ENCODE measurements at places on chromosomes 3 and 15.

DNA sequence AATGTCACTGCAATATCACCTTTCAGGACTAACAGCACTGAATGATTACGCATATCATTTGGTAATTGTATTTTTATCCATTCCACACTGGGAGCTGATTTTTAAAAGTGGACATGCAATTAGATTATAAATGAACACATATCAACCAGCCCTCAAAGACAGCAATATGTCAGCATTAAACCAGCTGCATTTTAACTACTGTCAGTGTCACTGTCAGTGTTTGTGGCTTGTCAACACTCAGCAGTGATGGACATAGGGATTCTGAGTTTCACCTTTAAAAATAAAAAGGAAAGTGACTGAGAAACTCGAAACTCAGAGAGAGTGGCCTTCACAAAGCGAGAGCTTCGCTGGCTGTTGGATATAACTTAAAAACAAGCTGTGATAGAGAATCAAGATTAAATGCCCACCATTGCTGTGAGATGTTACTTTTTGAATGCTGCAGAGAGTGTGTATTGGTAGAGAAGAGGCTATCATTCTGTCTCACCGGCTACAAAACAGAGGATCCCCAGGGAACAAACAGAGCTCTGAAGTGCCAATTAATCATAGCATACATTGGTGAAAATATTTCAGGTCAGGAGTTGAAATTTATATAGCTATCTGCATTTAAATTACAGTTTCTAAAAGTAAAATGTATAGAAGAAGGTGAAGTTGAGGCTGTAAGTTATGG, 635.8 kb downstream of the SQOR start:
- DNase-seq, result no peak

- DNase-seq, result no peak
These were observed 526.8 kb upstream of the TBL1XR1 start for GRCh38 chr3:177724020-177724638.

- DNase-seq, result no peak
These were observed 14.0 kb upstream of the KLF15 start for GRCh38 chr3:126371096-126371705.

DNA sequence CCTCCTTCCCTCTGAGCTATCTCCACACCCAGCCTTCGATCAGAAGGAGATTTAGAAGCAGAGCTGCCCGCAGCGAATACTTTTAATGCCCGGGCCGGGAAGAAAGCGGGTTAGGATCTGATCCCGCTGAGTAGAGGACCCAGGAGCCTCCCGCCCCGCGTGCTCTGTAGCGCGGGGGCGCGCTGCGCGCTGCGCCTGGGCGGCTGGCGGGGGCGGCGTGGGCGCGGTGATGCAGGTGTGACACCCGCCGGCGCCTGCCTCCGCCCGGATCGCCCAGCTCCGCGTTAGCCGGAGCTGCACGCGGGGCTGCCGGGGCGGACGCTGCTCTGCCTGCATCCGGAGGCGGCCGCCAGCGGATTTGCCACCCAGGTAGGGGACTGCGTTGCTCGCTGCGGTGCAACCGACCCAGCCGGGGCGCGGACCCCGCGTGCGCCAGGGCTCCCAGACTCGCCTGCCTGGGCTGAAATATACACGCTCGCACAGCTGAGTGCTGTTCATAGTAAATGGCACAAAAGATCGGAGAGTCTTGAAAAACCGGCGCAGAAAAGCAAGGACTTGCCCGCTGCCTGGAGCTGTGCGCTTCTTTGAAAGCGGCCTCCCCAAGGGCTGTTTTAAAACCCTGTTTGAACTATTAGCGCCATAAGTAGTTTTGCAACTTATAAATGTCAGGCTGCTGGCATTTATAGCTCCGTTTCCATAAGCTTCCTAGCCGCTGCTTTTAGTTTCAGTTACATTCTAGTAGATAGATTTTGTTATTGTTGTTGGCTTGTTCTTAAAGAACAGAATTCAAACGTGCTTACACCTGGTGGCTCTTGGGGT, at the start of gene SV2B:
Gene SV2B, plus strand, starts transcription at position 263 of the 819 bp plus-strand sequence. CDS start 126,007 bp downstream, outside the sequence.
- DNase-seq, result peak; percentile 72

GRCh38 chr3:14235912-14236295, 57.3 kb downstream of the LSM3 start:
- DNase-seq, result no peak

GRCh38 chr15:74208901-74209559, 6.4 kb upstream of the STRA6 start:
- no peak for DNase-seq

All from activated CD8-positive, alpha-beta memory T cell treated with anti-CD3 and anti-CD28 coated beads for 24 hours (primary cell).